CMK (cell line): ENCODE measurements at places on chromosomes 16 and 17.

DNA sequence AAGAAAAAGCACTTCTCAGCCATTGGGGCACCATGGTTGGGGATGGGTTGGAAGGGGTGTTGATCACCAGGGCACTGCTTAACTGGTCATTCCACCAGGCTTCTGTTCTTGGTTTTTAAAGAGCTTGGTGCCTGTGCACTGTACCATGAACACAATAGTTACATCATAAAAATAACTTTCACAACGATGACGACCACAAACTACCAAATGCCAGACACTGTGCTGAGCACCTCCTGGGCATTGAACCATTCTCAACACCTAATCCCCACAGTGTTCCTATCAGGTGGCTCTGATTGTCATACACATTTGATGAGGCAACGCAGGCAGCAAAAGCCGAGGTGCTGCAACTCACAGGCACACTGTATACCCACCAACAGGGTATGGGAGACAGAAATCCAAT is 208.0 kb downstream of the FOXL1 start:
- no peak for DNase-seq

GRCh38 chr16:9248162-9248561 is 156.7 kb downstream of the HAPSTR1 start:
- DNase-seq, result no peak

- no peak for DNase-seq
Measured at GRCh38 chr16:22788193-22788530, 25.8 kb upstream of the HS3ST2 start.

DNA sequence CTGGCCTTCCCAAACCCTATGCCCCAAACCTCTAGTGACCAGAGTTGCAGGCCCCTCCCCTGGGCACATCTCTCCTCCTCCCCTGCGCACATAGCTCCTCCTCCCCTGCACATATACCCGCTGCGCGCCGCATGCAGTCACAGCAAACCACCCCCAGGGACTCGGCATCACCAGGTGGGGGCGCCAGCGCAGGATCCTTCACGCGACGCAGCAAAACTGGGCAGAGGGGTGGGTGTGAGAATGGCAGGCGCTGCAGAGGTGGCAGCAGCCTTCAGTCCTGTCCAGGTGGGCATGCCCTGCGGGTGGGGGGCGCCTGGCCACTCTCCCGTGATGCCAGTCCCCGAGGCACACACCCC is 5.6 kb downstream of the CORO6 start:
- no peak for DNase-seq

DNA sequence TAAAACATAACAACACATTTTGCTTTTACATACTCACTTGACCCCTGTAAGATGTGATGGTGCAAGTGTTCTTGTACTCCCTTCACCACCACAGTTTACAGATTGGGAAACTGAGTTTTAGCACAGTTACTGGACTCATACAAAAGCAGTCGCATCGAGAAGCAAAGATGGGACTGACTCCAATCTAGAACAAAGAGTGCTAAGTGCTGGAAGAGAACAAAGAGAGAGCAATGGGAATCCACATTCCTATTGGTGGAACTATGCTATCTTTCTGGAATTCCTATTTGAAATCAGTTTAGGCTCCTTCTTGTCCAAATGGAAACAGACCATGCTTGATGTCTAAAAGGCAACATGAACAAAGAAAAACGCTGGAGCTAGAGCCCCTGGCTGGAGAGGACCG is 9.1 kb downstream of the TOM1L2 start:
- DNase-seq, result no peak

DNA sequence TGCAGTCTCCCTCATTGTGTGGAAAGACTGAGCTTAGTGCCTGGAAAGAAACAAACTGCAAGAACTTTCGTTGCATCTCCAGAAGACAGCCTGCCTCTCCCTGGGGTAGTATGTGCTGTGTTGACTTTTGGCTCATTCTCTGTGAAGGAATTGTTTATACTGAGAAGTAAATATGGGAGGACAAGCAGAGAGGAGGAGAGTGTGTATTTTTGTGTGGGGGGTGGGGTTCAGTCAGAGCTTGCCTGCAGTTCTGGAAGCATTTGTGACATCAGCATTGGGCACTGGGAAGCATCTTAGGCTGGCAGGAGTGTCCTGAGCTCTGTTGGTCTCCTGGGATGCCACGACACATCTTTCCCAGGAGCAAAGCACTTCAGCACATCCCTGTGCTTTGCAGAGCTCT is 147.9 kb downstream of the HS3ST3B1 start:
- no peak for DNase-seq

DNA sequence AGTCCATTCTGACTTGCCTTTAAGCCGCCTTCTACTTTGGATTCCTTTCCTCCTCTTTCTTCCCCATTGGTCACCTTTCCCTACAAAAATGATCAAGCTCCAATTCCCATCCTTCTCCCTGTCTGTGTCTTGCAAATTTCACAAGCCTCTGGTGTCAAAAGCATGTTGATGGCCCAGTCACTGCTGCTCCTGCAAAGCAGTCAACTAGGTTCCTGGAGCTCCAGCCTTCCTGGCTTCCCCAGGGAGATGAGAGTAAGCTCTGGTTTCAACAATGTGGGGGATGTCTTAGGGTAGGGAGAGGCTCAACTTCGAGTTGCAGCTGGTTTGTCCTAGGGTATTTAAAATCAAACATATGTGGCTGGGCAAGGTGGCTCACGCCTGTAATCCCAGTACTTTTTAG is 36.1 kb upstream of the HELZ start:
- DNase-seq, result no peak

DNA sequence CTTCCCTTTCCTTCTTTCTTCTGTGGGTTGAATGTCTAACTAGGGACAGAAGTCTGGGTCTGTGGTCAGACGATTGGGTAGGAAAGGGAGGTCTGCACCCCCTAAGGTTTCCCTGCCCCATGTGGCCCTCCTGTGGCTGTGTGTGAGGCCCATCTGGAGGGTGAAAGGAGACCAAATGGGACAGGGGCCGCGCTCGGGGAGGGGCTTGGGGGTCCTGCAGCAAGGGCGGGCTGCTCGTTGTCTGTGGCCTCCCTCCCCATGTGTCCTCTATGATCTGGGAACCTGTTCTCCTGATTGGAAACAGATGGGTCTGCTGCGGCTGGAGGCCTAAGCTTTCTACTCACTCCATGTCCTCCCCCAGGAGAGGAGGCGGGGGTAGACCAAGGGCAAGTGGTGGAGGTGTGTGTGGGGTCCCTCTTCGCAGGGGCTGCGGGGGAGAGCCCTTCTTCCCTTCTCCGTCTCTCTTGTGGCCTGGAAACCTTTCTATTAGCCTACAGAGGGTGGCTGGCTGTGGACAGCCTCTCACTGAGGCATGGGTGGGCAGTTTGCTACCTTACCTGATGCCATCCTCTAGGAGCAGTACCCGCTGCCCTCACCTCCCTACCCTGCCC is 18.6 kb downstream of the IGFBP4 start:
- no peak for DNase-seq

GRCh38 chr17:50379351-50380132 is 6.5 kb downstream of the EME1 start:
- DNase-seq, result no peak

GRCh38 chr17:7034955-7035590 is 742 bp upstream of the SLC16A13 start:
- no peak for DNase-seq

DNA sequence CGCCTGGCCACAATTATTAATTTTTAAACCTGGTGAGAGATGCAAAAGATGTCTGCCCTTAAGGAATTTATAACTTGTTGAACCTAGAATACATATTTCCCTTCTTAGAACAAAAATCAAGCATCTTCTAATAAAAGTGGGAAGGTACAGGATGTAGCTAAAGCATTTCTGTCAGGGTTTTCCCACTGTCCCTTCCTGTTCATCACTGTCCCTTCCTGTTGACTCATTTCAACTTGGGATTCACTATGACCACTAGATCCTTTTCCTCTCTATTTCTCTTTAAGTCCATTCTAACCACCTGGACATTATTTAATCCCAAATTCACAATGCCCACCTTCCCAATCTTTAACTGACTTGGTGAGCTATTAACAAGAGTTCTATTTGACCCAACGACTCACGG is 33.9 kb upstream of the CDRT4 start:
- no peak for DNase-seq
